ENCODE measurements at places on chromosomes 7 and 10.
A peak's percentile ranks its signal among the peaks of the same experiment; 100 is the strongest.

- no peak for DNase-seq
Observed at GRCh38 chr7:30321882-30322192, 37.4 kb downstream of the ZNRF2 start.

GRCh38 chr7:24024276-24025068, 259.5 kb upstream of the NPY start:
- DNase-seq: no peak

DNA sequence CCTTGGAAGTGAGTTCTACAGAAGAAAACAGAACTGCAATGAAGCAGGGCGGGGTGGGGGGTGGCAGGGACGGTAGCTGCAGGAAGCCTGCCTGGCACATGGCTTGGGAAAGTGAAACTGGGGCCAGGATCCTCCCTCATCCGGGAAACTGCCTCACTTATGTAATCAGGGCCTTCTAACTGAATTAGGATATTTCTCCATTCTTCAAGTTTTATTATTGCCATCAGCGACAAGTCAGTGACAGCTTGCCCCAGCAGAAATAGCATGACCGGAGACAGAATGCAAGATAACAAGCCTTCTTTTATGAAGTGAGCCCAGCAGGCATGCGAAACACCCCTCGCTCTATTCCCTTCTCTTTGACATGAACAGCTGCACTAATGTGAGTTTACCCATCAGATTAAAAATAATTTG, 77.5 kb upstream of the CACUL1 start:
- DNase-seq: no peak

DNA sequence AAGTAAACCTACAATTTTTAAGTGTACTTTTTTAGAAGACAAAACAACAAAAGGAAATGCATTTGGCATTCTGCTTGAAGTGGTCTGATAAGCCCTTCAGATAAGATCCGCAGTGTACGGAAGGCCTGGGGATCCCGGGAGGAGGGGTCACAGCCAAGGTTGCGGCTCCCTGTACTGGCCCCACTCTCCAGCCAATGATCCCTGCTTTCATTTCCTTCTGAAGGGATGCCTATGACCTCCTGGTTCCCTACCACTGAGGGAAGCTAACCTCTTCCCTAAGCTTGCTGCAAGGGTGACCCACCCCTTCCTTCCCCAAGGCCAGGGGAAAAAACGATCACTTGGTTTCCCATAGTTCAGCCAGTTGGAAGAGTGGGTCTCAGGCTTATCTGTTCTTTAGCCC, 5.3 kb downstream of the DENND2A start:
- DNase-seq: no peak

- DNase-seq: no peak
Observed at GRCh38 chr10:132488231-132488821, 49.3 kb upstream of the INPP5A start.

- no peak for DNase-seq
Observed at GRCh38 chr10:76127984-76128589, 696.7 kb downstream of the LRMDA start.

DNA sequence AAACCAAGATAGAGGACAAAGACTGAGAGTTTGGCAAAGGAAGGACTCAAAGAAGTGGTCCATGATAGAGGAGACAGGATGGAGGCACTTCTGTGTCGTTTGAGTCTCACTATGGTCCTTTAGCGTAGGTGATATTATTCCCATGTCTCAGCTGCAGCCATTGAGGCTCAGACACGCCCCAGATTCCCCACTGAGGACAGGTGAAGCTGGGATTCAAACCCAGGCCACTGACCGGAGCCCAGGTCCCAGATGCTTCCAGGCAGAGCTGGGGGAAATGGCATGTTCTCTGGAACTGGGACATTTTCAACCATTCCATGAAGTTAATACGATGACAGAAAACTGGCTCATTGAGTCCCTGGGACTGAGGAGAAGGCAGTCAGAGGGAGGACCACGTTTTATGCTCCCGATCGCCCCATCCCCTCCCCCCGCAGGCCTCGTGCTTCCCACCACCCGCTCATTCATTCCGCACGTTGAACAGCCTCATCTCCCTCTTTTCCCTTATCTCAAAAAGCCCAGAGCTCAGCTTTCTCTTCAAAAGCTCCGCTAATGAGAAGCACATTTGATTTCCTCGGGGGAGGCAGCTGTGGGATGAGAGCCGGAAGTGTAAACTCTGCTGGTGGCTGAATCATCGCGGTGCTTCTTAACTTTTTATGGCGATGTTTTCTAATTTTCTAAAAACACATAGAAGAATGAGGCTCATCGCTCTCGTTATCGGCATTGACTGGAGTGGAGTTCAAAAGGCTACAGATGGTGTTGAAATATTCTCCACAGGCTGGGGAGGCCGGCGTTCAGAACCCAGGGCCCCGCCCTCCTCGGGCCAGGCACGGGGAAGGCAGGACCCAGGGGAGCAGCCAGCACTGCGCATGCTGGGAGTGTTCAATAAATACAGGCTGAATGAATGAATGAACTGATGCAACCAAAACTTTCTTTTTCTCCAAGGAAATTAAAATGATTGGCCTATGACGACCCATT, 64.0 kb downstream of the OAT start:
- DNase-seq: no peak

- no peak for DNase-seq
Observed at GRCh38 chr7:4856336-4857057, 5.3 kb downstream of the PAPOLB start.

DNA sequence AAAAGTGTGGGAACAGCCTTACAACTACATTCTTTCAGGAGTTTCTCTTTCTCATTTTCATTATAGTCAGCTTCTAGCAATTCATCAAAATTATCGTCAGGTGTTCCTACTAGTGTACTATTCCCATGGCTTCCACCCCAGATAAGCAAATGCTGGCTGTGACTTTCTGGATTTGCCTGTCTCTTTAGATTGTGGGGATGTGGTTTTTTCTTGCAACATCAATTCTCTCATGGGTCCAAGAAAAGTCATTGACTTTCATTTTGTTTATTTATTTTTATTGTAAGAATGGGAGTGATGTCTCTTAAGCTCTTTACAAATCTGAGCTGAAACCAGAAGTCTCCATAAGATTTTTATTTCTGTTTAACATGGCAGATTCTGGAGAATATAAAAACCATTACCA, 349.7 kb upstream of the SEMA3C start:
- DNase-seq: no peak

GRCh38 chr7:122200888-122201287, 56.8 kb upstream of the AASS start:
- no peak for DNase-seq

DNA sequence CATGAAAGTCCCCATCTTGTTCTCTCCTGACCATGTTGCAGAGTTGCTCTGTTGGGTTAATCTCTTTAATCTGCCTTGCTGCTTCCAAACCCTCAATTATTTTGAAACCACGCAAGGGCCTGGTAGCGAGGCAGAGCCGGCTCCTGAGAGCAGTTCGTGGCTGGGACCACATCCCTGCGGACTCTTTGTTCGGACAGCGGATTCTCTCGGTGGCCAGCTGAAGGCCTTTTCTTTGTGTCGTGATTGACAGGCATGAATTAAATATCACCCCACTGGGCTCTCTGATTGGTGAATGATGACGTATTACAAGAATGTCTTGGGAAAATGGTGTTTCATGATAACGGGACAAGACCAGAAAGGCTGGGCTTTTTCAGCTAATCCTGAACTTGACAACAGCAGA, 66.9 kb upstream of the ARHGAP21 start:
- DNase-seq: no peak

DNA sequence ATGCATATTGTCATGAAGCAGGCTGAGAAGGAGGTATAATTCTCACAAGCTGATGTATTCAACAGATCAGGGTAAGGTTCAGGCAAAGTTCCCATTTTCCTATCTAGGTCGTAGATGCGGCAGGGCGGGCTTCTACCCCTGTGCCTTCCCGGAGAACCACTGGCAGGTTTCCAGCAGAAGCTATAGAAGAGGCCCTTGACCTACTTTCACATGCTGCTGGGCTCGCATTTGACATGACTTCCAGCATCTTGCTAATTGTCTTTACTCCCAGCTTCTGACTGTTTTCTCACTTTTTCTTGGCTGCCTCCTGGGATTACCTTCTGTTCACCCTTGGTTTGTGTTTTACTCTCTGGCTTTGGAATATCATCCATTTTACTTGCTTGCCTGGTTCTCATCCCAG, 32.6 kb upstream of the ORC5 start:
- peak; percentile 1 for DNase-seq

GRCh38 chr7:43767311-43767710, 8.8 kb downstream of the BLVRA start:
- DNase-seq: no peak

GRCh38 chr10:49323896-49324270, 24.9 kb downstream of the C10orf71 start:
- no peak for DNase-seq

DNA sequence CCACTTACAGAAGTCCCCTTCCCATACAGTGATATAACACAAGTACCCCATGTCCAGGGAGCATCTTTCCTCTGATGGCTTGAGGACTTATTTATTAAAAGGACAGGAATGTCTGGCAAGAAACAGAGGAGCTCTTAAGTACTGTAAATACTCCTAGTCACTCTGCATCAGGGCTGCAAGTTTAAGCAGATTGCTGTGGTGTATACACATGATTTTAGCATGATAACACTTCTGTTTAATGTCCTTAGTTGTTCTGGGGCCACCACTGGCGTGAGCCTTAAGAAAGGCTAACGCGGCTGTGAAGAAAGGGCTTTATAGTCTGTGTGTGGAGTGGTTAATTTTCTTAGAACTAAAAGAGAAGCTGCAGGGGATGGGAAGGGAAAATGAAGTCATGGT, 65.7 kb downstream of the GBF1 start:
- no peak for DNase-seq

- no peak for DNase-seq
Observed at GRCh38 chr10:132962623-132963429, 20.5 kb upstream of the CFAP46 start.

- peak; percentile 38 for DNase-seq
Observed at GRCh38 chr10:121974535-121975294, at the start of gene NSMCE4A. Gene NSMCE4A, minus strand, starts transcription at chr10:121975217. Its CDS starts 52 bp downstream, at chr10:121975165.

GRCh38 chr10:111113238-111113960, 36.6 kb downstream of the ADRA2A start:
- no peak for DNase-seq

DNA sequence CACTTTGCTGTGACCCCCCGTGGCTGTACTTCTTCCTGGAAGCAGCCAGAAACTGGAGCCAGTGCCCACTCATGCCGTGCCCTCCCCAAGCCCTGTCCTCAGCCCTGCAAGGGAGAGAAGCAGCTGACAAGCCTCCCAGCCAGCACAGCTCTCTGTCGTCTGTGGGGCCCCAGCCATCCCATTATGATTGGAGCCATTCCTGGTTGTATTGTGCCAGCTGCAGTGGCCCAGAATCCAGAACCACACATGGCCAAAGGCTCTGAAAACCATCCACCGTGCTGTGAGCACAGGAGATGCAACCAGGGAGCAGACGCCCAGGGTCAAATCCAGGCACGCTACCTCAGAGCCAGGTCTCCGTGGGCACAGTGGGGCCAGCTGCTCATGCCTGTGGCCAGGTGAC, 18.7 kb downstream of the GRID2IP start:
- DNase-seq: no peak

GRCh38 chr7:17415955-17416354, 117.5 kb downstream of the AHR start:
- DNase-seq: no peak

DNA sequence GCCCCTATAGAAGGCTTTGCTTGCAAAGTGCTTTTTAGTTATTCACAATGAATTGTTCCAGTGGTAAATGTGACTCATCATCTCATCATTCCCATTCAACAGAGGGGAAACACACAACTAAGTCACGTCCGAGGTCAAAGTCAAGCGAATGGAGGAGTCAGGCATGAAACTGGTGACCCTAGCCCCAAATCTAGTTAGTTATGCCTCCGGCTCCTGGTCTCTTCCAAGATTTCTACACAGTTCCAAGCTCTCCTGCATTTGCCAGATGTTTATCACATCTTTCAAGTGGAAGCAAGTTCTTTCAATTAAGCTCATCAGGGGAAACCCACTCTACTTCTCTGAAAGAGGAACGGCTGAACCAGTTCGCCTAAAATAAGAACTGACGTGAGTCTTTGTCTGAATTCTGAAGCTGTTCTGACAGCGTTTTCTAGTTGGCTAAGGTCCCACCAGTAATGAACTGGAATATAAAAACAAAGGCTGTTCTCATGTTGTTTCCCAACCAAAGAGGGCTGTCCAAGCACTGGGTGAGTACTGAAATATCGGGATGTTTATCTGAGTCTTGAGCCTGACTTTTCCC, 140.9 kb upstream of the NRBF2 start:
- DNase-seq: no peak

DNA sequence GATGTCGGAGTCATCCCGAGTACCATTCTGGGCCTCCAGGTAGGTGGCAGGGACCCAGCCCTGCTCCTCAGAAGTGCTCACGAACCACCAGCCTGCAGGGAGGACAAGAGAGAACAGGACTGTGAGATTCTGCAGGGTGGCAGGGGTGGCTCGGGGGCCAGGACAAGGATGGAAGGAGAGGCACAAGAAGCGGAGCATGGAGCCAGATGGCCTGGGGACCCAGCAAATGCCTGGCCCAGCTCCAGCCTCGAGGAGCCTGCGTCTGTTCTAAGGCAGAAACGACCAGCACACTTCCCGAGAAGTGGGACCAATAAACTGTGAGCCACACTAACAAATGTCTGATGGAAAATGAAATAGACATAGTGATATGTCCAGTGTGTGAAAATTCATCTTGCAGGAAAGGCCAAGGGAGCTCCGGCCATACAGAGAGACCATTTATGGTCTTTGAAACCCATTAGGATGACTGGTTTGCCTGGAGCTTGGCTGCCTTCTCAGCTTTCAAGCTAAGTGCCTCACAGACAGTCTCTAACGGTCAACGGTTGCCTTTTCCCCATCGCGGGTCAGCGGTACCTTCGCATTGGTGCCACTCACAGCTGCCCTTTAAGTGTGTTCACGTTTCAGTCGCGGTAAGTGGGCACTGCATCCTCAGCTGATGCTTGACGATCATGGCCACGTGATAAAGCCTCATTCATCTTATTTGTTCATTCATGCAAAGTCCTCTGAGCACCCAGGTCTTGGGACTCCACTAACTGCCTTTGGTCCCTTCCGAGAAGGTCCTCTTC, 133.8 kb downstream of the NEURL1 start:
- no peak for DNase-seq

- no peak for DNase-seq
Observed at GRCh38 chr7:2968616-2969397, 74.9 kb downstream of the CARD11 start.

- DNase-seq: no peak
Observed at GRCh38 chr7:151744656-151745638, 132.0 kb downstream of the PRKAG2 start.

DNA sequence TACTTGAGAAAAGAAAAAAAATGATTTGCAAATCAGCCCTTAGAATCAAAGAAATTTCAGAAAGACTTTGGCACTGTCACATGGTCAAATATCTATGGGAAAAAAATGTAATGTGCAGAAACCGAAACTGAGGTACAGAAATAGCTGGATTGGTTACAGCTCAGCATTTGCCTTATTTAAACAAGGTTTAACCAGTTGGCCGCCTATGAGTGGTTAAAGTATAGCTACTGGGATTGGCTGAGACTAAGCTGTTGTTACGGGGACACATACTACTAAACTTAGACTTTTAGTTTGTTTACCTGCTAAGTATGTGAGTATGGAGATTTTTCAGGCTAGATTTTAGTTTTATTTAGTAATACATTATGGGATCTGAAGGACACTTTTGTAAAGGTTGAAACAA, 38.6 kb downstream of the SFTPD start:
- DNase-seq: no peak
